ENCODE measurements at places on chromosomes 3 and 15.

DNA sequence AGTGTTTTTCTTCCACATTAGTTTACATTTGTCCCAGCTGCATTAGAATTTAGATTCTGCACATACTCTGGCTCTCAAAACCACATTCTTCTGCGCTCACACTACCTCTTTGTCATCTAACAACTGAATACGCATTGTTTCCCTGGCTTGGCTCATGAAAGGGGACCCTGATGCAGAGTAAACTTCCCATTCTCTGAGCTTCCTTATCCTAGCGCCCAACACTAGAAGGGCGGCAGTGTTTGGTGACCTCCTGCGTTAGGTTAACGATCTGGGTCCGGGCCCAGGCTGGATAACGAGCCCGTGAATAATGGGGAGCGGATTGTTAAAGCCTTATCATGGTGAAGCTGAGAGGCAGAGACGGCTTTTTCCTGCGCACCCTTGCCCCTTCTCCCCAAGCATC lies 63.9 kb downstream of the ETV5 start:
- peak; percentile 83 for DNase-seq

- peak; percentile 5 for DNase-seq
These were observed 55.1 kb upstream of the SLC25A26 start for GRCh38 chr3:66165660-66166059.

DNA sequence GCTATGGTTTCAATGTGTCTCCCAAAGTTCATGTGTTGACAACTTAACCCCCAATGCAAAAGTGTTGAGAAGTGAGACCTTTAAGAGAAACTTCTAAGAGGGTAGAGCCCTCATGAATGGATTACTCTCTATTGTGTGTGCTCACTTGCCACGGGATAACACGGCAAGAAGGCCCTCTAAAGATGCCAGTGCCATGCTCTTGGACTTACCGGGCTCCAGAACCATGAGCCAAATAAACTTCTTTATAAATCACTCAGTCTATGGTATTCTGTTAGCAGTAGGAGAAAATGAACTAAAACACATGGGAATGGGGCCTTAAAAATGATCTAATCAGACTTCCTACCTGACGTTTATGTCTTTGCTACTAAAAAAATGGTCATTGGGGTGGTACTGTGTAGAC lies 2.6 kb upstream of the TCF12 start:
- no peak for DNase-seq

GRCh38 chr15:94834494-94834893 lies 603.1 kb downstream of the MCTP2 start:
- DNase-seq: no peak

GRCh38 chr15:100726421-100727190 lies 124.2 kb downstream of the ASB7 start:
- DNase-seq: no peak

GRCh38 chr3:185630182-185630622 lies 44.1 kb downstream of the SENP2 start:
- peak; percentile 73 for DNase-seq

- DNase-seq: no peak
These were observed 673.4 kb downstream of the MECOM start for GRCh38 chr3:168990134-168990533.

- DNase-seq: no peak
These were observed 58.4 kb upstream of the ATP2C1 start for GRCh38 chr3:130835483-130835882.

DNA sequence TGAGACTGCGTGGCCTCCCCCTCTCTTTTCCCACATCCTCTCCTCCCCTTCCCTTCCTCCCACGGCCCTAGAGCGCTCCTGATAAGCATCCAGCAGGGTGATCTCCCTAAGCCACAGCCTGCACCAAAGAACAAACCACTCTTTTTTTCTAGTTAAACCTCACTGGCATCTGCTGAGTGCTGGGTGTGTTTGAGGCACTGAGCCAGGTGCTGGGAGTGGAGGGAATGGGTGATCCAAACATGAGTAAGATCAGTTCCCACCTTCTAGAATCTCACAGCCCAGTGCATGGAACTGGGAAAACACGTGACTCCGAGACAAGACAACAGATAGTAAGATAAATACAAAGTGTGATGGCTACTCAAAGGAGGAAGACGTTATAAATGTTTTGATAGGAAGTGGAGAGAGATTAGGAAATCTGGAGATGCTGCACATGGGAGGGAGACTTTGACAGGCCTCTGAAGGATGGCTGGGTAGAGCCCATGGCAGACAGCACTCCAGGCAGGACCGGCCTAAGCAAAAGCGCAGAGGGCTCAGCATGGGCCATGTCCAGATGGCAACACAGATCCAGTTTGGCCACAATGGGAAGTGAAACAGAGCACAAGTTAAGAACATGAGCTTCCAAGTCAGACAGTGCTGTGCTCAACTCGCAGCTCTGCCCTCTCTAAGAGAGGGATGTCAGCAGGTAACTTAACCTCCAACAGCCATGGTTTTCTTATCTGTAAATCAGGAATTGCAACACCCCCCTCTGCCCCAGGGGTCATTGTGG lies 55.6 kb downstream of the CCR3 start:
- no peak for DNase-seq

GRCh38 chr3:161271646-161272045 lies 50.5 kb downstream of the NMD3 start:
- DNase-seq: no peak

- no peak for DNase-seq
These were observed 29.5 kb downstream of the PTPN23 start for GRCh38 chr3:47410417-47410720.

- no peak for DNase-seq
These were observed 23.8 kb downstream of the SEMA6D start for GRCh38 chr15:47741082-47741481.

DNA sequence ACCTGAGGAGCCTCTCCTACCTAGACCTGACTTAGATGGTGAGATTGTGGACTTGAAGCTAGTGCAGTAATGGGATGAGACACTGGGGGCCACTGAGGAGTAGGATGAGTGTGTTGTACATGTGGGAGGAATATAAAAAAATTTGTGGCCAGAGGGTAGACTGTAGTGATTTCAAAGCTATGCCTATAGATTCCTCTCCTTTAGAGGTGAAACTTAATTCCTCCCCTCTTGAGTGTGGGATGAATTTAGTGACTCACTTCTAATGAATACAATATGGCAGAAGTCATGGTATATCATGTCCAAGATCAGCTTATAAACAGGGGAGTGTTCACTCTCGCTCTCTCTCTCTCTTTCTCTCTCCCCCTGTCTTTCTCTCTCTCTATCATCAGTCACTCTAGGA lies 6.7 kb downstream of the ZNF860 start:
- DNase-seq: no peak

- DNase-seq: no peak
These were observed 81.1 kb upstream of the NEO1 start for GRCh38 chr15:72970933-72971760.

DNA sequence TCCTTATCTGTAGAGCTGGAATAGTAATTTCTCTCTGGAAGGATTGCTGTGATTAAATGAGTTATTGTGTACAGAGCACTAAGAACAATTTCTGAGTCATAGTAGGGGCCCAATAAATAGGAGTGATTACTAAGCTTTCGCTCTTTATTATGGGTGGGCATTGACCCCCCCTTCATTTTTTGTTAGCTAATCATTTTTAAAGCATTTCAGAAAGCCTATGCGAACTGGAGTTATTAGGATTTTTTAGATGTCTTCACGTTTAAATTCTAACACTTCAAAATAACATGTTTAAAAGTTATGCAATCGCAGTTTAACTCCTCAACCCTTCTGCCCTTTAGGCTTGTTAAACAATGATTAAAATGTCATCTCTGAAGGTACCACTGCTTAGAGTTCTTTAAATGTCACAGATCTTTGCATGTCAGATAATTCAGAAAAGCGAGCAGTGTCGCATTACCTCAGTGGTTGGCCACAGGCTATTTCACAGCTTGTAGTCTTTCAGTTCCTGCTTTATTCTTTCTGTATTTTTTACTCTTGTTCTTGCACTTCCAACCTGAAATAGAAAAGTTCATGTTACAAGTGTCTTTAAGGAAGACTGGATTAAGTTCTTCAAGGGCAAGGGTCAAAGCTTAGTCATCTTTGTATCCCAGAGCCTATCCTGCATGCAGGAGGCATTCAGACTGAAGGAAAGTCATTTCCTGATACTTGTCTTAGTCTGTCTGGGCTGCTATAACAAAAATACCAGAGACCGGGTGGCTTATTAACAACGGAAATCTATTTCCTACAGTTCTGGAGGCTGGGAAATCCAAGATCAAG lies 102.9 kb downstream of the FNDC3B start:
- DNase-seq: peak; percentile 92

GRCh38 chr3:14989943-14990779 lies 42.8 kb downstream of the NR2C2 start:
- peak; percentile 53 for DNase-seq

GRCh38 chr15:51647128-51647562 lies 24.6 kb upstream of the DMXL2 start:
- peak; percentile 42 for DNase-seq

DNA sequence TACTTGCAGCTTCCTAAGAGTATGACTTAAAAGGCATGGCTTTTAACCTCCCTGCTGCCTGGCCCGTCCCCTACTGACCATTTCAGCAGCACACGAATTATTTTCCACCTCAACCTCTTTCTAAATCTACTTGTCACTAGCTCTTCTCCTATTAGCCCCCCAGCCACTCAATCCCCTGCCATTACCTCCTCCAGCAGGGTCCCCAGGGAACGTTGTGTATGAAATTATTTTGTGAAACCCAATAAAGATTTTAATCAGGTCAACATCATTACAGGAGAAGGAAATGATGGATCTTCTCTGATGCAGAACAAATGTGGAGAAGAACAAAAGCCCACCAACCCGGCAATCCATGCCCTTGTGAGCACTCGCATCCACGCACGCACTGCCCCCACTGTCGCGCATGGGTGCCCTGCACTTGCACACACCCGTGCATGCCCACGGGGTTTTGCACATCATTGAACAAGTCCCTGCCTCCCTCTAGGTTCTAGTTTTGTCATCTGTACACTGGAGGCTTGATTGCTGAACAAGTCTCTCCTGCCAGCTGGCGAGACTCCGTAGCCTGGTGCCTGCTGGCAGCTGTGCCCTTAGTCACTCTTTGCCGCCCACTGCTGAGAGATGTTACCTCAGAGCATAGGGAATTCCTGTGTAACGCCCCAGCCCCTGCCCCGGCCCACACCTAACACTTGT lies 51.6 kb downstream of the LINGO1 start:
- no peak for DNase-seq
